Stimulated activated CD4-positive, alpha-beta T cell treated with anti-CD3 and anti-CD28 coated beads, Interleukin-2, amount 100 ng/mL, for 24 hours (primary cell): ENCODE measurements at places on chromosomes 12 and 14.

- no peak for DNase-seq
Measured at GRCh38 chr12:27280412-27280811, 36.3 kb downstream of the STK38L start.

DNA sequence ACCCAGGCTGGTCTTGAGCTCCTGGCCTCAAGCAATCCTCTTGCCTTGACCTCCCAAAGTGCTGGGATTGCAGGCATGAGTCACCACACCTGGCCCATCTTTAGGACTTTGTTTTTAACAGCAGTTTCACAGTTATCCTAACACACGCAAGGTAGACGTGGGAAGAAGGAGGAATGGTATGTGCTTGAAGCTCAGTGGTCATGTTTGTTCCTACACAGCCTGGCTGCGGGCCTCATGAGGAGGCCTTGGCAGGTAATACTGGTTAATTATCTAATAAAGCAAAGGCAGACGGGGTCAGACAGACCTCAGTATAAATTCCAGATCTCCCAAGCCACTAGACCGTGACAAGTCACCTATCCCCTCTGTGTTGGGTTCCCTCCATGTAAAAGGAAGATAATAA, 271.8 kb downstream of the PCNX1 start:
- DNase-seq: no peak

DNA sequence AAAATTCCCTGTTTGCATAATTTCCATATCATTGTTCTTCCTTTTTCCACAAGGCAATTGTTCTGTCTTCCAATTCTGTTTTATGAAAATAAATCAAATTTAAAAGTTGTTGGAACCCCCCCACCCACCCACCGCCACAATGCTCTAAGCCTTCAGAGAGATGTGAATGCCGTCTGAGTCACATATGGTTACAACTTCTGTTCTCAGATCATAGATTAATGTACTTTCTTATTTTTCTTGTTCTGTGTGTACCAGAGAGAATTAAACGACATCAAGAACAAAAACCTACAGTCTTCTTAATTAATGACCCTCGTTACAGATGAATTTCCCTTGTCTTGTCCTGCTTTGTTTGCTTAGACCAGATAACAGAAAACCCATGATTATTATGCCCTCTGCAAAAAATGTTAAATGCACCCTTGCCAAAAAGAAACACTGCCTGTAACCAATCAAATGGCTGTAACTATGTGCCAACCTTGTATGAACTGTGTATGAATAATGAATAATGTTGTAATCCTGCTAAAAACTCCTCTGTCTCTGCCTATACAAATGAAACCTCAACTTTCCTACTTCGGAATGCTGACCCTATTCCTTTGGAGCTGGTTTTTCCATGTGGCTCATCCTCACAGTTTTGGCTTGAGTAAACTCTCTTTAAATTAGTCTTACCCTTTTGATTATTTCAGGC, 14.0 kb downstream of the OR6S1 start:
- DNase-seq: no peak

- DNase-seq: no peak
Measured at GRCh38 chr14:73295198-73295796, 58.0 kb downstream of the PAPLN start.

- peak; percentile 9 for DNase-seq
Measured at GRCh38 chr12:123519141-123520001, 14.1 kb downstream of the RILPL1 start.

- peak; percentile 56 for DNase-seq
Measured at GRCh38 chr14:70416725-70417349, at the start of gene SYNJ2BP. Gene SYNJ2BP (minus strand): TSS chr14:70417090. CDS start chr14:70416963, 127 bp downstream.

DNA sequence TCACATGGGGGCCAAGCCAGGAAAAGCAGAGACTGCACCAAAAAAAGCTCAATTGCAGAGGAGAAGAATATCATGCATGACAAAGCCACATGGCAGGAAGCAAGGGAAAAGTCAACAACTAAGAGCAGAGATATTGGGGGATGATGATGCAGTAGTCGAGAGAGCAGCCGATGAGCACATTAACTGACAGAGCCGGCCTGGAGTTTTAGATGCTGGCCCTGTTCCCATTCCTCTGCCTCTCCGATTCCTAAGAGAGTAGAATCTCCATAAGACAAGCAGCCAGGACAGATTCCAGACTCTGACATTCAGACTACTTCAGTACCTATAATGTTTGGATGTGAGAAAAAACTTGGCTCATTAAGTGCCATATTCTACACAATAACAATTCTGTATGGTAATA, 155.9 kb downstream of the KCNH5 start:
- no peak for DNase-seq

- no peak for DNase-seq
Measured at GRCh38 chr12:5966486-5967095, 21.5 kb upstream of the ANO2 start.

- DNase-seq: no peak
Measured at GRCh38 chr14:61997161-61997560, 234.9 kb downstream of the SNAPC1 start.

DNA sequence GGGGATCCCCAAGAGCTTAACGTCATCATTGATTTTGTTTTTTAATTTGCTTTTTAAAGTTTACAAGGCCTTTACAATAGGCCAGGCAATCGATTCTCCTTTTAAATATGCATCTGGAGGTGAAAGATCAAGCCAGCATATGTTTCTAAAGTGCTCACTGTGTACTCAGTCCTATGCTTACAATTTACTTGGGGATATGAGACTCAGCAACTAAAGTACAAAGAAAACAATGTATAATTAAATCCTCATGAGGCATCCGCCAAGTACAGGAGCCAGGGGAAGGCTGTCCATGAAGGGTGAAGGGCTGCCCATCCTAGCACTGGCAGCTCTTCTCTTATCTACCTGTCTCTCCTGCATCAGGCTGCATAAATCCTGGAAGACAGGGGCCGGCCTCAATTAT, 11.8 kb downstream of the CCDC92 start:
- no peak for DNase-seq

DNA sequence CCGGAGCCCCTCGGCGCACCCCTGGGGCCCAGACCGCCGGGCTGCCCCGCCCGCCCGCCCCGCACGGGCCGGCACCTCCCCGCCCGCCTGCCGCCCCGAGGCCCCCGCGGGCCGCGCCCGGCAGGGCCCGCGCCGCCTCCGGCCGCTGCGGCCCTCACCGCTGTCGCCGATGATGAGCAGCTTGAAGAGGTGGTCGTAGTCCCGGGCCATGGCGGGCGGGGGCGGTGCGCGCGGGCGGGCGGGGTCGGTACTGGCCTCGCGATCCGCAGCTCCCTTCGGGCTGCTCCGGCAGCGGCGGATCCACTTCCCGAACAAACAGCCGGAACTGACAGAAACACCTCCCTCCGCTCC, at the start of gene RAB35:
TSS of gene RAB35 (minus strand) at position 313 of the 351 bp plus-strand sequence. CDS start at position 210, 103 bp downstream.
- DNase-seq: no peak

DNA sequence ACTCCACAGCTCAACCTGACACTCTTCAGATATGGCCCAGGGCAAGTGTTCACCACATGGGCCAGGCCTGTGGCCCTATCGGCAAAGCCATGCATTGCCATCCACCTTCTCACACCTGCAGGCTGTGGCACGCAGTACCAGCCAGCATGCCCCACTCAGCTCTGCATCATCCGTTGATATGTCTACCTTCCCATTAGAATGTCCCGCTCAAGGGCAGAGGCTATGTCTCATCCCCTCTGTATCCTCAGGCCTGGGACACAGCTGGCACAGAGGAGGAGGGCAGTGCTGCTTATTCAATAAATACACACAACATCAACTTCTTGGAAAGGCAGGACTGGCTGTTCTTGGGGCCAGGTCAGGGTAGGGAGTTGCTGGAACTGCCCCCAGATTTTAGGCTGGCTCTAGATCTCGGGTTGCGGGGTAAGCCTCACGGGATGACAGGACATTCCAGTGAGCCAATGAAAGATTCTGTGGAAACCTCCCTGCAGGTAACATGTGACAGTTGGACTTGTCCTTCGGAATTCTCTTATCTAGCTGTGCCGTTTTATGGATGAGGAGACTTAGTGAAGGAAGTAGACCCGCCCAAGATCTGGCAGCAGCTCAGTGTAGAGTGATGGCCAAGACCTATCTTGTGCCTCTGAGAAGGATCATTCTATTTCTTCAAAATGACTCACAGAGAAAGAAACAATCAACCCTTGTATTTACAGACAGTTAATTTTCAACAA, 25.6 kb downstream of the SYNE3 start:
- no peak for DNase-seq

DNA sequence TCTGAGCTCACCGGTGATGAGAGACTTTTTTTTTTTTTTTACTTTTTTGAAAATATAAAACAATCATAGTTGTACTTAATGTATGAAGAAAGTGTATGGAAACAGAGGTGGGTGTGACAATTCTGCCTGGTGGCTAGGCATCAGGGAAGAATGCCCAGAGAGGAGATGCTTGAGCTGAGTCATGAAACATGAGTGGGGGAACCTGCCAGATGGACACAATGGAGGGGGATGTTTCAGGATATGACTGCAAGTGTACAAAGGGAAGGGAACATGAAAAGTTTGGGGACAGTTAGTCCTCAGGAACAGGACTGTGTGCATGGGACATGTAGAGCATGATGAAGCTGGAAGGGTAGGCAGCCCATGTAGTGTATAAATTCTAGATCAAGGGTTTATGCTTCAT, 274.2 kb upstream of the E2F7 start:
- DNase-seq: no peak

GRCh38 chr12:63400318-63400717, 249.3 kb upstream of the AVPR1A start:
- no peak for DNase-seq

GRCh38 chr12:109098183-109098604, 797 bp downstream of the UNG start:
- DNase-seq: no peak

DNA sequence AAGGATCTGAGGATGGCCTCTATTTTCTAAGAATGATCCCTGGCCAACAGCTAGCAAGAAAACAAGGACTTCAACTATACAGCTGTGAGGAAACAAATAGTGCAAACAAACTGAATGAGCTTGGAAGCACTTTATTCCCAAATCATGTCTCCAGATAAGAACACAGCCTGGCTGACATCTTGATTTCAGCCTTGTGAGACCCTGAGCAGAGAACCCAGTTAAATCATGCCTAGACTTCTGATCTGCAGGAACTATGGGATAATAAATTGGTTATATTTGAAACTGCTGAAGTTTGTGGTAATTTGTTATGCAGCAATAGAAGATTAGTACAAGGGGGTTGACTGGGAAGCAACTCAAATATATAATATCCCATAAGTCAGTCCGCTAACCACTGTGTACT, 183.9 kb upstream of the BMP4 start:
- DNase-seq: no peak

DNA sequence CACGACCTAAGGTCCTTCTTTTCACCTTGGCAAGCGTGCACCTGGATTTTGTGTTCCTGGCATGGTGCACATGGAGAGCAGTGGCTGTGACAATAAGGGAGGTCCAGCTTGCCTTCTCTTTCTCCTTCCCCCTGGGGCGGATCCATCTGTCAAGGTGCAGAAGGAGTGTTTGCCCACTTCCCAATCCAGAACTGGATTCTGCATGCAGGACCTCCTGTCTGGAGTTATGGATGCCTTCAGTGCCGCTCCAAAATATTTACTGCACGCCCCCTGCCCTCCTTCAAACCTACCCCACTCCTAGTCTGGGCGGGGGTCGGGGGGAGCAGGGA, 192.7 kb downstream of the DPF3 start:
- no peak for DNase-seq

DNA sequence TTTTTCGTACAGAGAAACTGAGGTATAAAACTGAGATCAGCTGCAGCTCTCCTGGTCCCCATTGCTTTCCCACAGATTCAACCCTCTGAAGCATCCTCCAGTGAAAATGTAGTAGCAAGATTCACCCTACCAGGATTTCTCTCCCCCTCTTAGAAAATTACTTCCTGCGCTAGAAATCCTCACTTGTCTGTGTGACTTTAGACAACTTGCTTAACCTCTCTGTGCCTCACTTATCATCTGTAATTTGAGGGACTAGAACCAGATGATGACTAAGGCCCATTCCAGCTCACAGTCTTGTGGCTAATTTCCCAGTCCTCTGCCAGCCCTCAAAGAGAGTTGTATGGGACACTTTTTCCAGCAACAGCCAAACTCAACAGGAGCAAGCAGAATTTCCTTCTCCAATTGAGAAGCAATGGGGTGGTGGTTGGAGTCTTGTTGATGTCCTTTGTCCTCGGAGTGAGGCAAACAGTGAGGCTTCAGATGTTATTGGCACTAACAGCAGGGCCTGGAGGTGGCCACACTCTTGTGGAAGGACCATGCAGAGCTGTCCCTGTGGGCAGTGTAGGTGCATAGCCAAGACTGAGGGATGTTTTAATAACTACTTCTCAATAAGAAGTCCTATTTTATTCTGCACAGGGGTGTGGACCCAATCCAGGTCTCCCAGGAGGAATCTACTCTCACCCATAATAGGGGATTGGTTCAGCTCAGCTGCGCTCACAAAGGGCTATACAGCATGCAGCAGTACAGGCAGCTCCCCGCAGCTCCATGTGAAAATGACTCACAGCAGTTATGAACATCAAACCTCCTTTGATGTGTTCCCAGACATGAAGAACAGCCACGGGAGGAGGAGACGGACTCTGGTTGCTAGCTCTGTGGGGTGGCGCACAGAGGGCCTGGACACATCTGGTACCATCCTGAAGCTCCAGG, 200.1 kb downstream of the DAD1 start:
- DNase-seq: no peak

- no peak for DNase-seq
Measured at GRCh38 chr14:77917491-77918201, 117.7 kb downstream of the ADCK1 start.

GRCh38 chr12:96521895-96522682, 32.7 kb downstream of the CFAP54 start:
- no peak for DNase-seq

DNA sequence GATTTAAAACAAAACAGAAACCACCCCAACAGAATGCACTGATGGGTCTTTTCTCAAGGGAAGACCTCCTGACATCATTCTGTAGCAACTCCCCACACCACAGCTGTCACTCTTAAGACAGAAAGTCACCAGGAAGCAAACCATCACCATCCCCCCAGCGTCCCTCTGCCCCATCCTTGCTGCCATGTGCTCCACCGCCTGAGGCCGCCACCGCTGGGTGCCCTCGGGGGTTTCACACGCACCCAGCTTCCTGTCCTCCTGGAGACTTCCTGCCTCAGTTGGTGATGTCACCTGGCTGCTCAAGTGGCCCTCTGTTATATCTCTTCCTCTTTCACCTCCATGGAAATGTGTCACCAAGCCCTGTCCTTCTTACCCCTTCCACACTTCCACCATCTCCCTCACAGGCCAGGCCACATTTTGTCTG, 71.4 kb upstream of the GPR68 start:
- peak; percentile 77 for DNase-seq
